GM03348 (cell line): ENCODE measurements at places on chromosomes 11 and 22.
A peak's percentile ranks its signal among the peaks of the same experiment; 100 is the strongest.

- DNase-seq, result no peak
Measured at GRCh38 chr22:31871480-31871879, 72.9 kb upstream of the YWHAH start.

DNA sequence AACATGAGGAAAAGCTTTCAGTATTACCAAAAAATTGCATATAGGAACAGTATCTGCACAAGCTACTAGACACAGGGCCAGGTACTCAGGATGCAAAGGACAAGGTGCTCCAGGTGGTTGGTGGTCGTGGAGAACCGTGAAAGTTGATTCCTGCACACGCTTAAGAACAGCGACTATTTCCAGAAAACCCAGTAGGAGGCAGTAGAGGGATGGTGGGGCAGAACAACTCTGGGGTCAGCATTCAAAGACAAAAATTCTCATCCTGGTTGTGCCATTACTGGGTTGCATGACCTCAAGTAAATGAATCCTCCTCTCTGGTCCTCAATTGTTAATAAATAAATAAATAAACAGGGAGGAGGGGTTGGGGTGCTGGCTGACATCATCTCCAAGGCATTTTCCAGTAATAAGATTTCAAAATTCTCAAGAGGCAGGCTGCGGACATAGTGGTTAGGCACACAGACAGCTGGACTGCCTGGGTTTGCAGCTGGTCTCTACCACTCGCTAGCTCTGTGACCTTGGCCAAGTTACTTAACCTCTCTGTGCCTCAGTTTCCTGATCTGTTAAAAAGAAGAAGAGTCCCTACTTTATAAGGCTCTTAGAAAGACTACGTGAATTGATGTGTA is 89.6 kb downstream of the ISX start:
- DNase-seq, result no peak

- no peak for DNase-seq
Measured at GRCh38 chr11:93474123-93474522, 69.1 kb downstream of the SMCO4 start.

GRCh38 chr22:22156716-22157347 is 87.8 kb upstream of the VPREB1 start:
- peak; percentile 79 for DNase-seq

- DNase-seq, result peak; percentile 91
Measured at GRCh38 chr22:23256986-23257888, 76.9 kb downstream of the BCR start.

DNA sequence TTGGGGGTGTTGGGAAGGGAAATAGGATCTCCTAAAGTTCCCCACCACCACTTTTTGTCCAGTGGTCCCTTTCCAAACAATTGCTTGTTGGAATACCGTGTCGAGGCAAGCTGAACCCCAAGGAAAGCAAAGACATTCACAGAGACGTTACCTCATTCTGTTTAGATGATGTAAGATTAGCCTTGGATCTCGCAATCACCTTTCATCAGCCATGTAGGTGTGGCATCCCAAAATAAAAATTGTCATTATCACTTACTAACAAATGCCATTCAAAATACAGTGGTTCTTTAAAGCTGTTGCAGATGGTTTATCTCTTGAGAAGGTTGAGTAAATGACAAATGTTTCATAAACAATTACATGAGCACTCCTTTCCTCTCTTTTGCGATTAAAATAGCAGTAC is 86.5 kb upstream of the SLC25A18 start:
- no peak for DNase-seq

GRCh38 chr11:12280199-12280837 is 97.1 kb upstream of the PARVA start:
- no peak for DNase-seq

DNA sequence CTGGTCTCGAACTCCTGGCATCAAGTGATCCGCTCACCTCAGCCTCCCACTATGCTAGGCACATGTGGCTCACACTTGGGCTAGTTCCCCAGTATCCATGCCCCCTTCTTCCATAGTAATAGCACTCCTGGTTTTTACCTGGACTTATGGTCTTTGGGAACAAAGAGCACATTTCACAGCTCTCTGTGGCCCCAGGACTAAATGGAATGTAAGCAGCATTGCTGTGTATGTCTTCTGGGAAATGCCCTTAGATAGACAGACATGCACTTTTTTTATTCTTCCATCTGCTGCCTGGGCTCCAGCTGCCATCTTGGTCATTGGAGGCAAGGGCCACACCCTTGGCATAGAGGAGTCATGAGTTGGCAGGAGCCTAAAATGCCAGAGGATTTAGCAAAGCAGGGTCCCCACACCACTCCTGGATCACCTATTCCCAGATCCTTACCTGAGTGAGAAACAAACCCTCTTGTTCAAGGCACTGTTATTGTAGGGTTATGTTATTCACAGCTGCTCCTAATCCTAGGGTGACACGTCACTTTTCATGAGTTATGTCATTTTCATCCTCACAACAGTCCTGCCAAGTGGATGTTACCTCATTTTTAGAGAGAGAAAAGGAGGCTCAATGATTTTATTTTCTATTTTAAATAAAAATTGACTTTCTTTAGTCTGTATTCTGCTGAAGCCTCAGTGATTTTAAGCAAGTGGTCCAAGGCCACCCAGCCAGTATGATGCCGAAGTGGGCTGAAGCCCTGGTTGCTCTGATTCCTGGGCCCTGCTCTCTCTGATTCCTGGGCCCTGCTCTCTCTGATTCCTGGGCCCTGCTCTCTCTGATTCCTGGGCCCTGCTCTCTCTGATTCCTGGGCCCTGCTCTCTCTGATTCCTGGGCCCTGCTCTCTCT is 15.7 kb upstream of the GDPD5 start:
- no peak for DNase-seq

DNA sequence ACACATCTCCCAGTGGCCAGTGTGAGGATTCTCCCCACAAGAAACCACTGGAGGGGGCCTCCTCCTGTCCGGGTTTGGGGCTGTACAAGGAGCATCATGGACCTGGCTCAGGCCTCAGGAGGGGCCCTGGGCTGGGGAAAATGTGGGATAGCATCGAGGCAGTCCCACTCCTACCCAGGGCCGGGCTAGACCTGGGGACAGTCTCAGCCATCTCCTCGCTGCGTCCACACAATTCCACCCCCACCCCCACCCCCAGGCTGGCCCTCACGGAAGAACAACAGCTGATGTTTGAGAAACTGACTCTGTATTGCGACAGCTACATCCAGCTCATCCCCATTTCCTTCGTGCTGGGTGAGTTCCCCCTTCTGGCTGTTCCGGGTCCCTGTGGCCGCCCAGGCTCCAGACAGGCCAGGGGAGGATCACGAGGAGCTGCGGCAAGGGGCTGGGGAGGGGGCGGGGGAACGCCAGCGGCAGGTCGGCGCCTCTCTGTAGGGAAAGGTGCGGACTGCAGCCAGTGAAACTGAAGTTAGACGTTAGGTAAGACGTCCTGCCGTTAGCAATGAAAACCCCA is 4.8 kb downstream of the BEST1 start:
- DNase-seq, result peak; percentile 90

DNA sequence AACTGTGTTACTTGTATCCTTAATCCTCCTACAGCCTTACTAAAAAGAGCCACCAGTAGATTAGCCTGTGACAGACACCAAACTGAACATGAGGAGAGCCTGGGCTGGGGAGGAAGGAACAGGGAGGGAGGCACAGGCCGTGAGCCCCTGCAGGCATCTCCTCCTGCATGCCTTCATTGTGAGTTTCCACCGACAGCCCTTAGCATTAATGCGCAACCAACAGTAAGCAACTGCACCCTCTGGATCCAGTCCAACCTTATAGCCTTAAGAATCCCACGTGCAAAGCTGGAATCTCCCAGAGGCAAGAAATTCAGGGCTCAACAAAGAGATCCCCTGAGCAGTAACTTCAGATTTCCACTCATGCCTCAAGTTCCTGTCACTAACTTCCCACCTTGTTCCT is 84.6 kb downstream of the ETS1 start:
- no peak for DNase-seq

DNA sequence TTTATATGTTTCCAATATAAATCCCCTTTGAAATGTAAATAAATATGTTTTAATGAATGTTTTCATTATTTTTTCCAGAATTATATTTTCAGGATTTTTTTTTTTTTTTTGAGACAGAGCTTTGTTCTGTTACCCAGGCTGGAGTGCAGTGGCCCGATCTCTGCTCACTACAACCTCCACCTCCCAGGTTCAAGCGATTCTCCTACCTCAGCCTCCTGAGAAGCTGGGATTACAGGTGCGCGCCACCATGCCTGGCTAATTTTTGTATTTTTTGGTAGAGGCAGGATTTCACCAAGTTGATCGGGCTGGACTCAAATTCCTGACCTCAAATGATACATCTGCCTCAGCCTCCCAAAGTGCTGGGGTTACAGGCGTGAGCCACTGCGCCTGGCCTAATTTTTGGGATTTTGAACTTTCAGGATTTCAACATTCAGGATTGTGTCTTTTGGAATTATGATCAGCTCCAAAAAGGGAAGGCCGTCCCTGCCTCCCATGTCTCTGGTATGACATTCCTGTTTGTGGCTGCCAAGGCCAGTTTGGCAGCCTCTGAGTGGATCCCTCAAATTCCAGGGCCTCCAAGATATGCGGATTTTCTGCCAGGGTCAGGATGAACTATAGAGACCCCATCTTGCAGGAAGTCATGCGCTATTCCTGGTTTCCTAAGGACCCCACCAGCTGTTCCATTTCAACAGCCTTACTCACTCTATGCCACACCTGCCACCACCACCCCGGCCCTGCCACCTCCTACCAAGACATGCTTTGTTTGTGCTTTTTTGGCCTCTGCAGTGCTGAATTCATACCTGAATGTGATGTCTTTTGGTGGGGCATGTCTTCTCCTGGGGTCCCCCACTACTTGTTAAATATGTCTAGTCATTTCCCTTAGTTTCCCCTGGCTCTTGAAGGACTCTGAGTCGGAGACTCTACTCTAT is 21.9 kb upstream of the TMPRSS4 start:
- DNase-seq, result no peak

DNA sequence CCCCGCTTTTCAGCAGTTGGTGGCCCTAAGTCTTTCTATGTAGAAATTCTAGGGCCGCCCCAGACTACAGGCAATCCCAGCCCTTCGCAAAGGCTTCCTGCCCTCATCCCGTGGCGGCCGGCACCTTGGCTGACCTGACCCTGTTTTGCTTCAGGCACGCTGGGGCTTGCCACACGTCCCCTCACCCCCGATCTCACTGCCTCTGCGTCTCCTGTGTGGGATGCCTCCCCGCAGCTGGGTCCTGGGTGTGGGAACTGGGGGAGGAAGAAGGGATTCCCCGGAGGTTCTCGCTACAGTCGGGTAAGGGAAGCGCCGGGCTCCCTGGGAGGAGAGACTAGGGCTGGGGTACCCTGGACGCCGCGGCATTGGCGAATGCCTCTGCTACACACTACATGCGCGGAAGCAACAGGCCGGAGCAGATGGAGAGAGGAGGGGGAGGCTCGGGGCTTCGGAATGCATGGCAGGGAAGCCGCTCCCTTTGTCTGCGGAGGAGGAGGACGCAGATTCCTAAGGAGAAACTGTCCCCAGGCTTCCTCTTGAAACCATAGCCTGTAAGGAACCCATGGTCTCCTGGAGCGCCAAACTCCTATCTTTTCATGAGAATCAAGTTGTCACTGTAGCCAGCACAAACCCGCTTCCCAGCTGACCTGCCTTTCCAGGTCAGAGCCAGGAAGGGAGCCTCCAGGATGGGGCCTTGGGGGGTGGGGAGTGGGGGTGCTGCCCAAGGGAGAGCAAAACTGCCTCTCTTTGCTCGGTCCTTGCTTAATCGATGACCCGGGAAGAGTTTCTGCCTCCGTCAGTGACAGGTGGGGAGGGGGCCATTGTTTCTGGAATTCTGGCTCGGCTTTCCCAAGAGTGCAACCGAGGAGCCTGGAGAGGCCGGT is 1.4 kb downstream of the DTX4 start:
- DNase-seq, result peak; percentile 30

GRCh38 chr11:105000797-105001196 is 22.2 kb downstream of the CASP5 start:
- no peak for DNase-seq

DNA sequence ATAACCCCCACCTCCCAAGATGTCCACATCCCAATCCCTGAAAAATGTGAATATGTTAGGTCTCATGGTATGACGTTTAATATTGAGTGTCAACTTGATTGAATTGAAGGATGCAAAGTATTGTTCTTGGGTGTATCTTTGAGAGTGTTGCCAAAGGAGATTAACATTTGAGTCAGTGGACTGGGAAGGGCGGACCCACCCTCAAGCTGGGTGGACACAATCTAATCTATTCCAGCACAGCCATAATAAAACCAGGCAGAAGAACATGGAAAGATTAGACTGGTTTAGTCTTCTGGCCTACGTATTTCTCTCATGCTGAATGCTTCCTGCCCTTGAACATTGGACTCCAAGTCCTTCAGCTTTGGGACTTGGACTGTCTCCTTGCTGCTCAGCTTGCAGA is 315.5 kb downstream of the GUCY1A2 start:
- DNase-seq, result no peak

DNA sequence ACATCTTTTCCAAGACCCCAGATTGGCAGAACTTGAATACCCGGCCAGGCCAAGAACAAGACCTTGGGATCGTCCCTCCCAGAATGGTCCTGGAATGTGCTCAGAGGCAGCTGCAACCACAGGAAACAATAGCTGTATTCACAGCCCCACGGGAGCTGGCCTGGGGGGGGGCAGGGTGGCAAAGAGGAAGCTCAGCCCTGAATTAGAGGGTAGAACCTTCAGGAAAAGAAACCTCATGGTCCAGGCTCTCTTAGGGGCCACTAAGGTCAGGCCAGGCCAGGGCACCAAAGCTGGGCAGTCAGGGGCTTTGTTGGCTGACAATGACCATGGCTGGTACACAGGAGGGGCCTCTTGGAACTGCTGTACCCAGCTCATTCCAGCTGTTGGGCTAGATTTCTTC is 17.3 kb downstream of the RPL27A start:
- DNase-seq, result peak; percentile 82

DNA sequence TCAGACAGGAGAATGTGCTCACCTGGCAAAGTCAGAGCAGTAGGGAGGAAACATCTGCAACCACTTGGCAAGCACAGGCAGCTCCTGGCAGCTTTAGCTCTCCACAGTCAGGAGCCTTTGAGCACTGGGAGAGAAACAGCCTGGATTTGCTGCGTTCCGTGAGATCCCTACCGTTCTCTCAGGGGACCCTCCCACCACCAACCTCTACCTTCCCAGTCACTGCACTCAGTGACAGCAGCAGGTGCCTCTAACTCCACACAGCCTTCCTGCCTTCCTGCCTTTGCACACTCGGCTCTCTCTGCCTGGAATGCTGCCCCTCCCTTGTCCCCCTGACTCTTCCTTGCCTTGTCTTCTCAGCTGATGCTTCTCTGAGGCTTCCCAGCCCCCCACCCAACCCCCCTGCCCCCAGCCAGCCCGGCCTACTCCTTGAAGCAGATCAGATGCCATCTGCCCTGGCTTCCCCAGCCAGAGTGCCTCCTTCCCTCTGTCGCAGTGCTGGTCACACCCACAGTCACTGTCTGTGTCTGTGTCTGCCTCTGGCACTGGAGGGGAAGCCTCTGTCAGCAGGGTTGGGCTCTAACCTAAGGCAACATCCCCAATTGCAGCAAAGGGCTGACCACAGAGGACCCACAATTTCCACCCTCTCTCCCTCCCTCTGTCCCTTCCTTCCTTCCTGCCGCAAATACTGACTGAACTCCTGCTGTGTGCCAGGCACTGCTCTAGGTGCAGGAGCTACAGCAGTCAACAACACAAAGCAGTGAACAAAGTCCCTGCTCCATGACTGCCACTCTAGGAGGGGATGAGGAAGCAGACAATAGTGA is 14.9 kb upstream of the TSKU start:
- DNase-seq, result no peak

GRCh38 chr11:26860091-26860780 is 133.7 kb upstream of the FIBIN start:
- peak; percentile 15 for DNase-seq

- DNase-seq, result no peak
Measured at GRCh38 chr11:118186346-118187107, 10.1 kb upstream of the SCN2B start.

GRCh38 chr11:13046637-13047570 is 37.8 kb downstream of the RASSF10 start:
- no peak for DNase-seq

- no peak for DNase-seq
Measured at GRCh38 chr11:12439615-12440014, 62.2 kb downstream of the PARVA start.
